Left lung (tissue), 14 donors: ENCODE measurements at places on chromosomes 4 and X. TPM values are rescaled to one million over a fixed set of nuclear protein-coding genes. Genes with fewer than 3 reads are reported as not detected.

The SGMS2 gene
- 88.8 TPM for total RNA-seq

The RHOH gene
- total RNA-seq, result 10.1 TPM

The NLRP2B gene
- not detected for total RNA-seq

DNA sequence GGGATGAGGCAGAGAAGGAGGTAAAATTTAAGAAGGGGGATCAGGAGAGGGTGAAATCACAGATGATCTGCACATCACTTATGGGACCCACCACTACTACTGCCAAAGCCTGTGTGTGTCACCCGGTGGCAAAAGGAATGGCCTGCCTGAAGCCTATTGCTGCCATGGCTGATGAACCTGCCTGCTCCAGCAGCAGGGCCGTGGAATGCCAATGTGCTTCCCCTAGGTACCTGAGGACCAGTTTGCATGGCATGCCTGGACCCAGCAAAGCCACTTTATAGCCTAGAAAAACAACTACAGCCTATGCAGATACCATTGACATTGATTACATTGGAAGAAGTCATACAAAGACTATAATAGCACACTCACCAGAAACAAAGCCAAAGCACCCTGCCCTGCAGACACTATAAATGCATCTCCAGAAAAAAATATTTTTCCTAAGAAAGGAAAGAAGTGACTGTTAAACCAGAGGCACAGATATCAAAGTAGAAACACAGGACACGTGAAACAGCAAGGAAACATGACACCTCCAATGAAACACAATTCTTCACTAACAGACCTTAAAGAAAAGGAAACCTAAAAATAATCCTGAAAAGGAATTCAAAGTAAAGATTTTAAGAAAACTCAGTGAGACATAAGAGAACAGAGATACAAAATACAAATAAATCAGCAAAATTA lies 680.7 kb upstream of the GRID2 start:
- no peak for DNase-seq

DNA sequence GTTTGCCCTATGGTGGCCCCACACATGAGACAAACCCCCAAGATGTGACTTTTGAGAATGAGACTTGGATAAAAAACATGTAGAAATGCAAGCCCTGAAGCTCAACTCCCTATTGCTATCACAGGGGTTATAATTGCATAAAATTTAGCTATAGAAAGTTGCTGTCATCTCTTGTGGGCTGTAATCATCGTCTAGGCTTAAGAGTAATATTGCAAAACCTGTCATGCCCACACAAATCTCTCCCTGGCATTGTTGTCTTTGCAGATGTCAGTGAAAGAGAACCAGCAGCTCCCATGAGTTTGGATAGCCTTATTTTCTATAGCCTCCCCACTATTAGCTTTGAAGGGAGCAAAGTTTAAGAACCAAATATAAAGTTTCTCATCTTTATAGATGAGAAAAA lies 14.6 kb downstream of the ALB start:
- no peak for DNase-seq

DNA sequence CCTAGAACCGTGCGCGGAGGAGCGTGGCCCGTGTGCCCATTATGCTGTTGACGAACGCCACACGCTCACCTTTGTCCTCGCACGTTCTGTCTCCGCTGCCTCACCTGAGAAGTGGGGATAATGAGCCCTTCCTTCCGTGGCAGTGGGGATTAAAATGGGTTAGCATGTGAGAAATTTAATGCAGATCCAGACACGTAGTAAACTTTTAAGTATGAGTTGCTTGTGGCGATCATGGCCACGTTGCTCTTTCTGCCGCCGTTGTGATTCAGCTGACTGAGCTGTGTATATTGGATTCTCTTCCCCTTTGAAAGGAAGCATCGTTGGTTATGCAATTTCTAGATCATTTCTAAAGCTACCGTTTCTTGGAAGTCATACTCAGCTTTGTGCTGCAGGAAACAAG lies 16.5 kb downstream of the TBC1D14 start:
- DNase-seq, result no peak

GRCh38 chrX:70509078-70509477 lies 64.4 kb downstream of the DLG3 start:
- DNase-seq, result no peak

- DNase-seq, result no peak
Measured at GRCh38 chr4:6520051-6520636, 47.7 kb upstream of the PPP2R2C start.

DNA sequence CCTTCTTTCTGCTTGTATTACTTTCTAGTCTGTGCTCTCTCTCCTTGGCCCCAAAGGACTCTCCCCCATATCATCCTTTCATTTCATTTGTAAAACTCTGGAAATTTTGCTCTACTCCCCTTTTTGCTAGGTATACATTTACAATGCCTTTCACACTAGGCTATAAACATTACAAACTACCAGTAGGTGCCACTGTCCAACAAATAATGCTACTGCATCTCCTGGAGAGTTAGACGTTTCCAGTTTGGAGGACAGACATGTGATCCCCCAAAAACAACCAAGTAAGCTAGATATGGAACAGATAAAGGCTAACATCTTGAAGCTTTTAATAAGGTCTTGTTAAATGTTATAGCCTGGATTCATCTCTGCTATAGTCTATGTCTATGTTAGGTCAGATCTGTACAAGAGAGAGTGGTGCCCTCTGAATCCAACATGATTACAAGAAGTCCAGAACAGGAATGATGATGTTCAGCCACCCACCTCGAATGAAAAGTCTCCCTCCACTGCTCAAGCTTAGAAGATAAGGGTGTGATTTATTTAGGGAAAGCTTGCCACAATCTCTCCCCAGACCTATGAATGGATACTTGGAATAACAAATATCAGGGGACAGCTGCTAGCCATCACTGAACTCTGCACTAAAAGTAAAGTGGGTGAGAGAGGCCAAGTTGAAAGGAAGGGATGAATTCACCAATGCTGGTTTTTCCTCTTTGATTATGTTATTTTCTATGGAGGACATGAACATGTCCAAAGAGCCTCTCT lies 14.3 kb downstream of the CBR4 start:
- no peak for DNase-seq

DNA sequence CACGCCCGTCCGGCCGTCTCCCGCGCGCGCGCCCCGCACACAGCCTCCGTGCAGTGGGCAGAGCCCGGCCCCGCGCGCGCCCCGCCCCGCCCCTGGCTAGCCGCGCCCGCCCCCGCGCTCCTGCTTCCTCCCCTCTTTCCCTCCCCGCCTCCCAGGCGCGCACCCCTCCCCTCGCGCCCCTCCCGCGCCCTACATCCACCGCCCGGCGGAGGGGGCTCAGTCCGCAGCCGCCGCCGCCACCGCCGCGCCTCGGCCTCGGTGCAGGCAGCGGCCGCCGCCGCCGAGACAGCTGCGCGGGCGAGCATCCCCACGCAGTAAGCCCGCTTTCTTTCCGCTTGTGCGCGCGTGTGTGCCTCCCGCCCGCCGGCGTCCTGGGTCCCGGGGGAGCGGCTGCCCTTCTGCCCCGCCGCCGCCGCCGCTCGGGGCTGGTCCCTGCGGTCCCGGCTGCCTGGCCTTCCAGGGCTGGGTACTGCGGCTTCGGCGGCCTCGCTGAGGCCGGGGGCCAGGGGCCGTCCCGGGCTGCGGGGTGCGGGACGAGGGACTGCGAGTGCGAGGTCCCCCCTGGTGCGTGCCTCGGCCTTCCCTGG lies at the start of gene FHL1:
FHL1 (plus strand) TSS at position 219 of the 587 bp plus-strand sequence.
- DNase-seq, result peak; percentile 48

- peak; percentile 1 for DNase-seq
Measured at GRCh38 chr4:8090312-8090711, 68.3 kb downstream of the ABLIM2 start.

DNA sequence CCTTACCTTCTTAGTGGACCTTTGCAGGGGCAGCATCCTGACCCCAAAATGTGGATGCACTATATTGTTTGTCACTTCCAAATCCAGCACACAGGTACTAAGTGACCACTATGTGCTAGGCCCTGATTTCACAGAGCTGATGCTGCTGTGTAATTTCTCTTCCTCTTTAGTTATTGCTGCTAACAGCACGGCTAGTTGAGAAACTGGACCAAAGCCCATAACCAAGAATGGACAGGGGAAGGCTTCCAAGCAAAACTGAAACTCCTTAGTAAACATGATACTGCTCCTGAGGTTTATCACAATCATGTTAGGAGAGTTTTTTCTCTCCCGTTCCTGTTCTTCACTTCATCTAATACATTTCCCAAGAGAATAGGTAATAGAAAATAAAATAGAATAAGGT lies 172.9 kb upstream of the TTC29 start:
- DNase-seq, result peak; percentile 68

DNA sequence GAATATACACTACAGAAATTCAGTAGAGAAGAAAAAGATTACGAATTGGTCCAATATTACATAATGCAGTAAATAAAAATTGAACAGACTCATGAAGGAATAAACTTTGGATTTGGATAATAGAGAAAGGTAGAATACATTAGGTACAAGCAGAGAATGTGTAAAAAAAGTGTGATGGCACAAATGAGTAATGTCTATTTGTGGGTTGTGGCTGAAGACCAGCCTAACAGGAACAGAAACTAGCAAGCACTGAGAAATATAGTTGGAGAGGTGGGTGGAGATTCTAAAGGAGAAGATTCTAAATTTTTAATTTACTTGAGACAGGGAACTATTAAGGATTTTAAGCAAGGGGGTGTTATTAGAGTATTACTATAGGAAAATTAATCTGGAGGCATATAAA lies 15.2 kb upstream of the CLOCK start:
- no peak for DNase-seq
